Mesenchymal stem cell (in vitro differentiated cells and primary cell): ENCODE measurements at places on chromosomes 4 and X.
A peak's percentile ranks its signal among the peaks of the same experiment; 100 is the strongest.

DNA sequence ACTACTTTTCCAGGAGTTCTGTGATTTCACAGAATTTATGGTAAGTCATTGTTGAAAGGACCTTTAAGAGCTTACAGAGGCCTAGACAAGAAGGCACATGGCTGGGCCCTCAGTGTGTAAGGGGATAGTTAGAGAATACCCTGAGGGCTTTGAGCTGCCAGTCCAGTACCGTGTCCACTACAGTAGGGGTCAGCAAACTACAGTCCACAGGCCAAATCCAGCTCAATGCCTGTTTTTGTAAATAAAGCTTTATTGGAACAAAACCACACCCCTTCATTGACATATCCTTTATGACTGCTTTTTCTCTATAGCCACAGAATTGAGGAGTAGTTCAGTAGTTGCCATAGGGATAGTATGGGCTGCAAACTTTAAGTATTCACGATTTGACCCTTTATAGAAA is 176.2 kb downstream of the MID1 start:
- no peak for DNase-seq

GRCh38 chr4:121764702-121765367 is at the start of gene SMIM43:
SMIM43 (minus strand) TSS chr4:121765164; CDS start chr4:121765105, 59 bp downstream.
- peak; percentile 18 for DNase-seq

DNA sequence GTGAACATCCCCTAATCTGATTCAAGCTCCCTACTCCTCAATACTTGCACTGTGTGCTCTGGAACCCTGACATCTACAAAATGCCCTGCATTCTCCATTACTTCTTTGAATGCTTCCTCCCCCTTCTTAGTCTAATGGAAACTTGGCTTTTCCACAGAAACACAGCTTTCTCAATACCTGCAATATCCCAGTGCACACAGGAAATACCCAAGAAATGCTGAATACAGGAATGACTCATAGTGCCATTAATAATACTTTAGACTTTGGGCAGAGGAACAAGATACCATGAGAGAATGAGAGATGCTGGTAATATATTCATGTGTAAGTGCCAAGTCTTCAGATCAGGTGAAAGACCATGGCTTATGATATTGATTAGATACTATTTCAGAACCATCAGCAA is 5.6 kb downstream of the QRFPR start:
- peak; percentile 21 for DNase-seq

DNA sequence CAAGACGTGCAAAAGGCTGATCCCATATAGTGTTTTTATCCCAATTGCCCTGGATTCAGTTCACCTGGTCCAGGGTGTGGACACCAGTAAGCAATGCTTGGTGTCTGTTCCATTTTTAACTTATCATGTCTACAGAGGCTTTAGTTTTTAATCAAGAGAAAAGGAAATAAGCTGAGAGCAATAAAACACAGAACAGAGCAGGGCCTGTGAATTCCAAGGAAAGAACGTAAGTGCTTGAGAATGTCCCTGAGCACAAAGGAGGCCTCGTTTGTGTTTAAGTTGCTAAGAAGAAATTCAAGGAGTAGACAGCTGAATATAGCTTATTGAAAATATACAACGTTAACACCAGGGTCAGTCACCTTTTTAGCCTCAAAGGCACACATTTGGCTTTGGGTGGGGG is 191.3 kb downstream of the GPC3 start:
- peak; percentile 25 for DNase-seq

DNA sequence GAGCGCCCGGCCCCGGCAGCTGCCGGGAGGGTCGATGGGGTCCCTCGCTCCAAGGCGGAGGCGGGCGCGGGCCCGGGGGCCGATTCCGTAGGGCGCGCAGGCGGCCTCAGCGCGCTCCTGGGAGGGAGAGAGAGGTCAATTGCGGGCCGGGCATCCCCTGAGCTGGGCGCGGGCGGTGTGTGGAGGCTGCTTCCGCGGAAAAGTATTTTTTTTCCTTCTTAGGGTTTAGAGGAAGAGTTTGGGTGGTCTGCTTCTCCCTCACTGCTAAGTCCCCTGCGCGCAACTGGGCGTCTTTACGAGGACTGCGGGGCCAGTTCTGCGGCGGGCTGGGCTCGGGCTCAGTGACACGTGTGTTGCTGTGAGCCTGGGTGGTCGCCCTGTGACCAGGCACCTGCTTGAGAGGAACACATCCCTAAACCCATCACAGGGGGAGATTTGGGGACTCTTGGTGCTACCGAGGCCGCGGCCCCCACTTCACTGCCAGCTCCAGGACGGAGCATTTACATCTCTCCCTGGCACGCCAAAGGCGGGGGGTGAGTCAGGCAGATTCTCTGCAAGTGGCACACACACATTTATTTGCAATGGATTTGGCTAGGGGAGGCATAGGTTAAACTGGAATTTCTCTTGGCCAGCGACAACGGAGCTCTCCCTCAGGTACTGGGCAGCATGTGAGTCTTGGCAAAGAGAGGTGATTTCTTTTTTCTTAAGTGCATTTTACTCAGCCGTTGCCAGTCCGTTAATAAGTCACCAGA is 151.2 kb upstream of the SLC4A4 start:
- peak; percentile 66 for DNase-seq

DNA sequence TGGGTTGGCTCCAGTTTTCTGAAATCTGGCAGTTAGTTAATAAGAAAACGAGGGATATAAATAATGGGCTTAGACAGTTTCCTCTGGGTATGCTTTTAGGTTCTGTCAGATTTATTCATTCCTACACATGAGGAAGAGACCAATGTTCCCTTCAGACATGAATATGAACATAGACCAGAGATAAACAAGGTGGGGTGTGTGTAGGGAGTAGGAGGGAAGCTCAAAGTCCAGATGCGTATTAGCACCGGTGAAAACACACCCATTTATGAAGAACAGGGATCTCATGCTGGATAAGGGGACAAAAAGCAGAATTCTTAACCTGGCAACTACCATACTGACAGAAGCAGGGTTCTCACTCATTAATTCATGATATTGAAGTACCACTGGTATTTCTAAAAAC is 223.0 kb downstream of the SOWAHB start:
- no peak for DNase-seq
